ENCODE measurements at places on chromosomes 1 and 21.

DNA sequence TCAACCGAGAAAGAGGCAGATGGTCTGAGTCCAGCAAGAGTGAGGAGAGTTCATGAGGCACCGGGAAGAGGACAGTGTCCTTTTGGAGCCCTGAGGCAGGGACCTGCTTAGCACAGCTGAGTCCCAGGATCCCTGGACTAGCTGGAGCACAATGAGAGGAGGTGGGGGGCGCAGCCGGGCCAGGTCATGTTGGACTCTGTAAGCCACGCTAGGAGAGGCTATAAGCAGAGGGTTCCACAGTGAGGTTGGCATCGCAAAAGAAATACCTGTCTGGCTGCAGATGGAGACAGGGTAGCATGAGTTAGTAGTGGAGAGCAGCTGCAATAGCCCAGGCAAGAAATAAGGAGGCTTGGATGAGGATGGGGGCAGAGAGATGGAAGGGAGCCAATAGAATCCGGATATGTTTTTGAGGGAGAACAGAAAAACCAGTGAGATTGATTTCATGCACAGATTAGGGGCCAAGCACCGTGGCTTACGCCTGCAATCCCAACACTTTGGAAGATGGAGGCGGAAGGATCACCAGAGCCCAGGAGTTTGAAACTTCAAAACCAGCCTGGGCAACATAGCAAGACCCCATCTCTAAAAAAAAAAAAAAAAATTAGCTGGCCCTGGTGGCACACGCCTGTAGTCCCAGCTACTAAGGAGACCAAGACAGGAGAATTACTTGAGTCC lies 98.2 kb downstream of the DHRS3 start:
- no peak for DNase-seq

DNA sequence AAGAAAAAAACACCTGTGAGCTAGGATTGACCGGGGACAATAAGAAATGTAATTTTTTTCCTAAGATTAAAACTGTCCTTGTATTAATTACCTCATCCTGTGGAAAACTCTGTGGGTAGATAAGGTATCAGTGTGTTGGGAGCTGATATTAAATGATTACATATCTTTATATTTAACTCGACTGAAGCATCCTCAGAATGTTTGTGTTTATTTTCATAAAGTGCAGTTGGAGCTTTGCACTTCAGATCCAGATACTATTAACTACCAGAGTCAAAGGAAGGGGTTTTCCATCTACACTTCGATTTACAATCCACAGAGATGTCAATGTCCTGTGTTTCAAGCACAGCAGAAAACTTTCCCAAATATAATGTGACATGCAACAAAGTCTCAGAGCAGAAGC lies 164.5 kb downstream of the NR5A2 start:
- no peak for DNase-seq

DNA sequence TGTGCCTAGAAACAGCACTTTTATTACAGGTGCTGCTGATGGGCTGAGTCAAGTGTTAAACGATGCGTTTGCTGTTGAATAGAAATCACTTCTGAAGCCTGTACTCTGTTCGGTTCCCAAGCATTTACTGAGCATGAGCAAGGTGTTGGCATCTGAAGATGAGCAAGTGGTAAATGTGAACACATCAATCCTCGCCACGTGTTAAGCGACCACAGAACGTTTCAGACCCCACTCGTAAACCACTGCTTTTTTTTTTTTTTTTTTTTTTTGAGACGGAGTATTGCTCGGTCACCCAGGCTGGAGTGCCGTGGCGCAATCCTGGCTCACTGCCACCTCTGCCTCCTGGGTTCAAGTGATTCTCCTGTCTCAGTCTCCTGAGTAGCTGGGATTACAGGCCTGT lies 241.2 kb downstream of the SETD4 start:
- DNase-seq, result no peak

DNA sequence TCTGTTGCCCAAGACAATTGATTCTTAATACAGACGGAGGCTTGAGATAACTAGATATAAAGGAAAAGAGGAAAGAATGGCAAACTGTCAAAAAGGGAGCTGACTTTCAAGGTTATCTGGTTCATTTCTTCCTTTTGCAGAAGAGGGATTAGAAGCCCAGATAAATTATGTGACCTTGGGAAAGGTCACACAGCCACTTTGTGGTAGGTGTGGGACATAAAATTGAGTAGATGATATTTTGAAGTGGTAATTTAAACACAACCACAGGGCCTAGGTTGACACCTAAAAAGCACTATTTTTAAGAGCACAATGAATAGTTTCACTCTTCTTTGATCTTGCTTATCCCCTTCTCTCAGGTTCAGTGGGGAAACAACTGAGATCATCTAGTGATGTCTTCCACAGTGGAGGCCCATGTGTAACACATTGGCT lies 16.9 kb upstream of the KIAA0040 start:
- no peak for DNase-seq

DNA sequence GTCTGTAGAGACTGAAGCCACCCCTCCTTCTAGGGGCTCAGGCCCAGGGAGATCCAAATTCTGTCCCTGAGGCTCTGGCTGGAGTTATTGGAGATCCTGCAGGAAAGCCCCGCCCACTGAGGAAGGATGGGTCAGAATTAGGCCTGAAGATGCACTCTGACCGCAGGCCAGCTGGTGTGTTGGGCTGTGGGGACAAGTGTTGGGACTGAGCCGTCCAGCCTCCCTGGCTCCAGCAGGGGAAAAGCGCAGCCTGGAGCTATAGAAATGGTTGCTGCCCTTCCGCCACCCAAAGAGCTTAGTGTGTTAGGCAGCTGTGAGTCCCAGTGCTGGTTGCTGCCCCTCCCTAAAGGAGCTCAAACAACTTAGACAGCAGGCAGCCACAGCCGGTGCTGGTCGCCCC lies 33.0 kb upstream of the PRRX1 start:
- DNase-seq, result no peak

- no peak for DNase-seq
Measured at GRCh38 chr1:117820694-117821381, 108.6 kb downstream of the GDAP2 start.

Measured in AG04450 (cell line).